Osteoblast (primary cell): ENCODE measurements at places on chromosomes 2 and 18. TPM values are rescaled to one million over a fixed set of nuclear protein-coding genes. Genes with fewer than 3 reads are reported as not detected.

The C2orf81 gene
- 0.72 and 1.5 TPM in 2 replicates for total RNA-seq

The CDKL4 gene
- total RNA-seq, result 2.2 and 3.5 TPM in 2 replicates

The KIAA2012 gene
- total RNA-seq, result under 0.01 TPM in 1 of 2 replicates, not detected in the other

The SLC1A4 gene
- total RNA-seq, result 47.7 and 49.2 TPM in 2 replicates
